GM12892 (cell line): ENCODE measurements at places on chromosomes 1 and 21.

DNA sequence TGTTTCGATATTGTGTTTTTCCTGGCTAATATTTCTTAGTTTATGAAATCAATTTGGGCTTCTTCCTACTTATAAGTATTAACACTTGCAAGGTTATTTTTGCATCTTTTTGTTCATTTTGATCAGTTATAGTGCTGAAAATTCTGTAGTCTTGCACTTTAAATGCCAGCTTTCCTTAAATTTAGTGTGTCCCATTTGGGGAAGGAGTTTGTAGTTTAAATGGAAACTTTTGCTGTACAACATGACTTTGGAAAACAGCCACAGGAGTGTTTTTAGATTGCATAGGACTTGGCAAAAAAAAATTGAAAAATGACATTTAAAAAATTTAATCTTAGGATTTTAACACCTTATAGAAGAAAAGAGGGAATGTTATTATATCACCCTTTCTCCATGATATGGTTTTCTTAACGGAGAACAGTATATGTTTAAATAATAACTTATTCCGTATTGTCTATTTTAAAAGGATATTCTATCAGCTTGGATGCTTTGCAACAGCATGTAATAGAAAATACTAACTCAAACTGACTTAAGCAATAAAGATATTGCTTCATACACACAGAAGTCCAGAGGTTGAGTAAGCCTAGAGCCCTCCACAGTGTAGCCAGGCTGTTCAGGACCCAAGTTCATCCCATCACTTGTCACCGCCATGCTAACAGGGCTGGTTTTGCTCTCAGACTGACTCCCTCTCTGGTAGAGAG, 53.8 kb downstream of the LYPLAL1 start:
- DNase-seq = no peak

- DNase-seq = no peak
Measured at GRCh38 chr1:204992201-204992997, 50.6 kb upstream of the CNTN2 start.

GRCh38 chr1:244028701-244029100, 22.4 kb upstream of the ZBTB18 start:
- DNase-seq = no peak

DNA sequence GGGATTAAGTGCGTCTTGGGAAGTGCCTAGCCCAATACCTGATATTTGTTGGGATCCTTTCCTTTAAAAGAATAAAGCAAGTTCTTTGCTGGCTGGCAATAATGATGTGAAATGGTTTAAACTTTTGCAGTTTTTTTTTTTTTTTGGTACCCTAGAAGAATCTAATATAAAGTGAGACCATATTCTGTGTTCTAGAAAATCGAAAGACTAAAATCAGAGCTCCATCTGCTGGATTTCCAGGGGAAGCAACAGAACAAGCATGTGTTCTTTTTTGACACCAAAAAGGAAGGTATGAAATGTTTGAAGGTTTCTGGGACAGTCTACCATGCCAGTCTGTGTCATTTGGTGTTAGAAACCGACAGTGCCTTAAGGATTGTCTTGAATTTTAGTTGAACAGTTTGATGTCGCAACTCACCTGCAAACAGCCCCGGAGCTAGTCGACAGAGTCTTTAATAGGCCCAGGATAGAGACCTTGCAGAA, 6.4 kb downstream of the UTP11 start:
- DNase-seq = no peak

DNA sequence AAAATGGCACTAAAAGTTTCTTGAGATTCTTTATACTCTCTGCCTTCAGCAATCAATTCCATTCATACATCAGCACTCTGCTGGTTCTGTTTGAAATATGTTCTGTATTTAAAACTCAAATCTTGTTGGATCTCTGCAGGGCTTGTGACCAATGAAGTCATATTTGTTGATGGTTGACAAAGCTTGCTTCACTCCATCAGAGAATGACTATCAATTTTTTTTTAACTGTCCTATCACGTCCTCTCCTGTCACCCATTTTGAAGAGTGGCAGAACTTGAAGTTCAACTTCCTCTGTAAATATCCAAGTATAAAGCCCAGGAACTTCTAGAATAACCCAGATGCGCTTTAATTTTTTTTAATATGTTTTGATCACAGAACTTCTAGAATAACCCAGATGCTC, 10.9 kb downstream of the PRDX6 start:
- DNase-seq = no peak
